ENCODE measurements at places on chromosomes 5 and 9.

DNA sequence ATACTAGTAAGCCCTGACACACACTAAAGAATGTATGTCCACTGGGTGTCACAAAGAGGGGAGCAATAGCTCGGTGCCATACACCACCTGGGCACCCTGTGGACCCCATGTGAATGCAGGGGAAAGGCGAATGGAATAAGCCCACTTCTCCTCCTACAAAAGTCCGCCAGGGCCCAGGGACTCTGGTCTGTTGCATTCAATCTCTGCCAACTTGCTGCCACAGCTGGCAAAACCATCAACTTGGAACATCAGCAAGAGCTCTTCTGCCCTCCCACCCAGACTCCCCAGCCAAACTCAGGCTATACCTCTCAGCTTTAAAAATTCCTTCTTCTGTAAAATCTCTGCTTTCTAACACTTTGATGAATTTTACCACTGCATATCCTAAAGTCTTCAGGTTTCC, 54.5 kb downstream of the PFDN1 start:
- no peak for DNase-seq

- no peak for DNase-seq
Observed at GRCh38 chr9:110088099-110088498, 119.9 kb downstream of the C9orf152 start.

- no peak for DNase-seq
Observed at GRCh38 chr5:37757980-37758582, 81.8 kb downstream of the GDNF start.

DNA sequence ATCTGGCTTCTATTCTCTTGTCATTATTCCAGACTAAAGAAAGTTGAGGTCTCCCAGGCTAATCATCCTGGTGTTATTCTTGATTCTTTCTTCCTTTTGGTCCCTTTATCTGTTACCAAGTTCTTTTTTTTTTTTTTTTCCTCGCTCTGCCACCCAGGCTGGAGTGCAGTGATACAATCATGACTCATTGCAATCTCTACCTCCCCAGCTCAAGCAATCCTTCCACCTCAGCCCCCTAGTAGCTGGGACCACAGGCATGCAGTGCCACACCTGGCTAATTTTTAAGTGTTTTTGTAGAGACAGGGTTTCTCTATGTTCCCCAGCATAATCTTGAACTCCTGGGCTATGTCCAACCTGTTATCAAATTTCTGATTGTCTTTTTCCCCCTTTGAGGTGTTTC, 126.6 kb upstream of the DHFR start:
- DNase-seq, result no peak

DNA sequence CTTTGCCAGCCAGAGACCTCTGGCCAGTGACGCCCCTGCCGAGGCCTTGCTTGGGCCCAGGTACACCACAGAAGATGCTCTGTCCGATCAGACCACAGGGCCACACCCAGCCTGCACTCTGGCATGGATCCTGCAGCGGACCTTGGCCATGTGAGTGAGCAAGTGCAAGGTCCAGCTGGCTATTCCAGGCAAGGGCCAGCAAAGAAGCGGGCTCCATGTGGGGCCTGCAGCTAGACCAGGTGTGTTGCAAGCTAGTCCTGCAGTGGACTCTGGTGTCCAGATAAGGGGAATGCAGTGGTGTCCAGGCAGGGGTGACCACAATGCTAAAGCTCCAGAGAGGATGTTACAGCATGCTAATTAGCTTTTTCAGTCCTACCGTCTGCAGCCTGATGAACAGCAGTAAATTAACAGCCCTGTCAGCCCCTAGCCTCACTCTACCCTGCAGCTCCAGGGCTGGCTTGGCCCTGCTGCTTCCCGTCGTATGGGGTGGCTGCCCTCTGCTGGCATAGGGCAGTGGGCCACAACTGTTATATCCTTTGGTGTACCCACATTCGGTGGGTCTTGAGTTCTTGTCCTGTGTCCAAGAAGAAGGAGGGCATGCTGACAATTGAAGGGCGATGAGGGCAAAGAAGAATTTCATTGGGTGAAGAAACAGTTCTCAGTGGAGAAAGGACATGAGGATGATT, 284.5 kb upstream of the POU5F2 start:
- DNase-seq, result no peak

DNA sequence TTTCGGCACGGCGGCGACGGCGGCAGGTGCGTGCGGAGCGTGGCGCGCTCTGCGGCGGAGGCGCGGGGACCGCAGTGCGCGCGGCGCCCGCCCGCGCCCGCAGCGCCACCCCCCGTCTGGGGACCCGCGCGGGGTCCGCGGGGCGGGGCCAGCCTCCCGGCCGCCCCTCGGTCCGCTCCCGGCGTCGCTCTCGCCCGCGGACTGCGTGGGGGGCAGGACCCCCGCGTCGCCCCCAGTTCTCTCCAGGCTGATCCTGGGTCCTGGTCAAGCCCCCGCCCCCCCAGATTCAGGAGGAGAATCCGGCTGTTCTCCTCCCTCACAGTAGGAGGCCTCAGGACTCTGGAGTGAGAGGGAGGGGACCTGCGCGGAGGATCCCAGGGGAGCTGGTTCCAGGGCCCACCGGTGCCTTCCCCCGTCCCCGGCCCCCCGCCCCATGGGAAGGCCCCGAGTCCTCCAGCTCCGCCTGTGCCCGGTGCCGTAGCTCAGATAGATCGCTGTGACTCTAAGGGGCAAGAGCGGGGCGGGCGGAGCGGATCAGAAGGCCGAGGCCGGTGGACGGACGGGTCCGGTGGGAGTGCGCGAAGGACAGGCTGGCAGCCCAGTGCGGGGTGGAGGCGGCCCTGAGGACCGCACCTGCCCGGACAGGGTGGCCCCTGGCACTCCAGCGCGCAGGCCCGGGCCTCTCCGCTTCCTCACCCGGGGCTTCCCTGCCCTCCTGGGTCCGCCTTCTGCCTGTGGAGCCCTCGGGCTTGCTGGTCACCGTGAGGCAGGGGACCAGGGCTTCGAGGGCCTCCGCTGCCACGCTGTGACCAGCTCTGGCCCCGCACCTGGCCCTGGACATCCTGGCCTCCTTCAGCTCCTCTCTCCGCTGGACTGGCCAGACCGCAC, at the start of gene RNF208:
Gene RNF208 (minus strand): TSS at position 51 of the 888 bp plus-strand sequence. CDS start 1,028 bp downstream, outside the sequence.
- peak; percentile 76 for DNase-seq

DNA sequence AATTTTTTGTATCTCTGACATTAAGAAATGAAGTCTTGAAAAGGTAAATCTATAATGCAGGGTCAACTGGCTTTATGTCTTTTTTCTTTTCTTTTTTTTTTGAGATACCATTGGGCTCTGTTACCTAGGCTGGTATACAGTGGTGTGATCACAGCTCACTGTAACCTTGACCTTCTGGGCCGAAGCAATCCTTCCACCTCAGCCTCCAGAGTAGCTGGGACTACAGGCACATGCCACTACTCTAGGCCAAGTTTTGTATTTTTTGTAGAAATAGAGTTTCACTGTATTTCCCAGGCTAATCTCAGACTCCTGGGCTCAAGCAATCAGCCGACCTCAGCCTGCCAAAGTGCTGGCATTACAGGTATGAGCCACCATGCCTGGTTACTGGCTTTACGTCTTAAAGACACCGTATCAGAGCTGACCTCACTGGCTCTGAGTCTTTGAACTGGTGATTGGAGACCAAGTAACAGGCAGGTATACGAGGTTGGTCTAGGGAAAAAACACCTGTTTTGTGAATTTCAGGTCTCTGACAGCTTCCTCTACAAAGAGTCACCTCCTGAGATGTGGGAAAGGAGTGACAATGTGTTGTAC, 70.4 kb upstream of the GPBP1 start:
- no peak for DNase-seq

DNA sequence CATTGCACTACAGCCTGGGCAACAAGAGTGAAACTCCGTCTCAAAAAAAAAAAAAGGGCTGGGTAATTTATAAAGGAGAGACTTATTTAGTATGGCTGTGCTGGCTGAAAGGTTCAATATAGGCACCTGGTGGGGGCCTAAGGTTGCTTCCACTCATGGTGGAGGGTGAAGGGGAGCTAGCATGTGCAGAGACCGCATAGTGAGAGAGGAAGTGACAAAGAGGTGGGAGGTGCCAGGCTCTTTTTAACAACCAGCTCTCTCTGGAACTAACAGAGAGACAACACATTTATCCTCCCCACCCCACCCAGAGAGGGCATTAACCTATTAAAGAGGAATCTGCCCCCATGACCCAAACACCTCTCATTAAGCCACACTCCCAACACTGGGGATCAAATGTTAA, 28.9 kb upstream of the SERINC5 start:
- DNase-seq, result no peak

DNA sequence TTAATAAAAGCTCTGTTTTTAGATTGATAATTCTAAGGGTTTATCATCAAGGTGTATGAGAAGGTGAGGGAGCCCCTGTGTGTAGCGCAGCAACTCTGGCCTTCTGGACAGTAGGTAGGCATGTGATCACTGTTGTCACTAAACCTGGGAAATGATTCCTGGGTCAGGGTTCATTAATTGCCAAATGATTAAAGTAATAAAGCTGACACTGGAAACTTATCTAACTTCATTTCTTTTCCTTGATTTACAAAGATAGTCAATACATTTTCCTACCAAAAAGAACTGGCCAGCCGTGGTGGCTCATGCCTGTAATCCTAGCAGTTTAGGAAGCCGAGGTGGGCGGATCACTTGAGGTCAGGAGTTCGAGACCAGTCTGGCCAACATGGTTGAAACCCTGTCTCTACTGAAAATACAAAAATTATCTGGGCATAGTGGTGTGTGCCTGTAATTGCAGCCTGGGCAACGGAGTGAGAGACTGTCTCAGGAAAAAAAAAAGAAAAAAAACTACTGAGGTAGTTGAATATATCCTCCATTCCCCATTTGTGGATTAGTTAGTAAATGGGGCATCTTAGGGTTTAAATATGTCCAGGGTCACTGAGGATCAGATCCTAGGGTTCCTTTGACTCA, 2.4 kb downstream of the EHMT1 start:
- DNase-seq, result no peak

DNA sequence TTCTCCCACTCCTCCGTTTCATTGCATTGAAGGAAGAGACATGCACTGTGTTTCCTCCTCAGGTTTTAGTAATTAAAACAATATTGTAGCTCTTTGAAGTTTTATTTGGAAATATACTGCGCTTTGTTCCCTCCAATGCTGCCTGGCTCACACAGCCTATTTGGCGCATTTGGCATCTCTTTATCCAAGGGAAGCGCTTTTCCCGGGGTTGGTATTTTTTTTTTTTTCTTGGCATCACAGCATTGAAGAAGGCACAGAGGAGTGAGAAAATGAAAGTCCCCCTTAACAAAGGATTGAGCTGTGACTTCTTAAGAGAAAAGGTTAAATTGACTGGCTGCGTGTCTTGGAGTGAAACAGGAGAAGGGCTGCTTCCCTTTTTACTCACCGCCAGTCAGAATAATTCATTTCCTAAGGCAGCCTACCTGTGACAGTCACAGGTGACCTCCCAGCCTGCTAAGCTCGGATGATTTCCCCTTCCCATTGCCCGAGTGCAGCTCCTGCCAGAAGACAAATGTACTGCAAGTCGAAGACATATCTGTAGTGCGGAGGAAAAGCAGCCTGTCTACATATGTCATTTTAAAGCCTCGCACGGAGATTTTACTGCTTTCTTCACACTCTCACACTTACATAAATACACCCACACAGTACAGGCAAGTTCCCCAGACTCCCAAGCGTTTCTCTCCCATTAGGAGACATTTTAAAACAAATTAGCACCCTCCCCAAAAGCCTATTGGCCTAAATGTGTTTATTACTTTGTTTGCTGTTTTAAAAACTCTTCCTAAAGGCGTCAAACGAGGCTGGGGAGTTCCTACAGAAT, 665.5 kb upstream of the ZNF608 start:
- no peak for DNase-seq

- DNase-seq, result no peak
Observed at GRCh38 chr5:144092508-144092907, 78.0 kb downstream of the YIPF5 start.

DNA sequence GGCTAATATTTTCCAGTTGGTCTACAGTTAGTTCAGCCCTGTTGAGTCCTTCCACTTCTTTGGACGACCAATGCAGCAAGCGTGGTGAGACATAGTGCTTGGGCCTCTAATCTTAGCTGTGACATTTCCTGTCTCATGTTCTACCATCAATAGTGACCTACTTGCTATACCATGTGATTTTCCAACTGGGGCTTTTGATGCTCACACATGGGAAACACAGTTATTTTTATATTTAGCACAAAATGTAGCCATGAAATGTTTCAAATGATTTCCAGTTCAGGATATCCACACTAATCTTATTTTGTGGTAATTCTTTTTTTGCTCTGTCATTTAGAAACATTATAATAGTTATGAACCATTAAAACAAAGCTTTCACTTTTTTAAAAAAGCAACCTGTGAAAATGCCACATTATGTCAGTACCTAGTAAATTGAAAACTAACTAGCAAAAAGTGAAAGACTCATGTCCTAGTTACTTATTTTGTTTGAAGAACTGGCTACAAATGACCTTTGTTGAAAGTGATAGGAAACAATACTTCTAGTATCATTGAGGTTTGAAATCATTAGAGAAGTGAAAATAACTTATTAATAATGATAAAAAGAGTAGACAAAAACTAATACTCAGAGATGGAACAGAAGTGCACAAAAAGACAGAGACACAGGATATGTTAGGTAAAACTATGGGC, 18.3 kb downstream of the MARCHF3 start:
- no peak for DNase-seq

DNA sequence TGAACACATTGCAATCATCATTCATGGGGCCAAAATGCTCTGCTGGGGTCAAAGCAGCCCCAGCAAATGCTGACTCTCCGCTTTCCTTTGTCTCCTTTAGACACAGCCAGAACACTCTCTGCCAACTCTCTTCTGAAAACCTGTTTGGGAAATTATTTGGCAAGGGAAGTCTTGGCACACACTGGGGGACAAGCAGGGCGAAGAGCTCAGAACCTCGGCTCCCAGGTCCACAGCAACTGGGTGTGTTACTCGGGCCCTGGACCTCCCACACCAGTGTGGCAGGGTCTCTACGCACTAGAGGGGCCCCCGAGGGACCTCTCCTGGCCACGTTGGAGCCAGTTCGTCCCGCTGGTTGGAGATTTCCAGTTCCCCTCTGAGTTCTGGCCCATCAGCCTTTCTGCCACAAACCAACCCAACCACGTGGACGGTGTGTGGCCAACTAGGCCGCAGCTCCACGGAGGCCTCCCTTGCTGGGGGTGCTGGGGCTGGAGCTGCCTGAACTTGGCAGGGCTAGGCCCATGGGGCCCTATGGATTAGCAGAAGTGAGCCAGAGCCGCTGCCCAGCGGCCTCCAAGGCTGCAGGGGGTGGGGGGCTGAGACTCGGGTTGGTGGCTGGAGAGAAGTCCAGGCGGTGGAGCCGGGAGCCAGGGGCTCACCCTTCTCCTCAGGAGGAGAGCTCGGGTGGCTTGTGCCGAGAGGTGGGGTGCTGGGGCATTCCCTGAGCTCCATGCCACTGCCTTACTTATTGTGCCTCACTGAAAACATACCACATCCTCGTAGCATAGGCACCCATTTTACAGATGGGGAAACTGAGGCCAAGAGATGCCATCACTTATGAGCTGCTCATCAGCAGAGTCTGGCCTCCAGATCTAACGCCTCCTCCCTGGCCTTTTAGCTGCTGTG, 46.8 kb upstream of the RNU6ATAC start:
- no peak for DNase-seq

- no peak for DNase-seq
Observed at GRCh38 chr5:96065685-96066385, 104.2 kb upstream of the ELL2 start.

DNA sequence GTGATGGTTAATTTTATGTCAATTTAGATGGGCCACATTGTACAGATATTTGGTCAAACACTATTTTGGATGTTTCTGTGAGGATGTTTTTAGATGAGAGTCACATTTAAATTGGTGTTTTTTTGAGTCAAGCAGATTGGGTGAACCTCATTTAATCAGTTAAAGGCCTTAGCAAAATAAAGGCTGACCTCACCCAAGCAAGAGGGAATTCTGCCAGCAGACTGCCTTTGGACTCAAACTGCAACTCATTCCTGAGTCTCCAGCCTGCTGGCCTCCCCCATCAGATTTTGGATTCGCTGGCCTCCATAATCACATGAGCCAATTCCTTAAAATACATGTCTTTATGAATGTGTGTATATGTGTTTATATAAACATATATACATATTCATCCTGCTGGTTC, 282.7 kb upstream of the POU5F2 start:
- DNase-seq, result no peak
